H1 (cell line): ENCODE measurements at places on chromosomes 11 and 22.

GRCh38 chr11:71064702-71065515, 187.5 kb downstream of the SHANK2 start:
- no peak for DNase-seq

DNA sequence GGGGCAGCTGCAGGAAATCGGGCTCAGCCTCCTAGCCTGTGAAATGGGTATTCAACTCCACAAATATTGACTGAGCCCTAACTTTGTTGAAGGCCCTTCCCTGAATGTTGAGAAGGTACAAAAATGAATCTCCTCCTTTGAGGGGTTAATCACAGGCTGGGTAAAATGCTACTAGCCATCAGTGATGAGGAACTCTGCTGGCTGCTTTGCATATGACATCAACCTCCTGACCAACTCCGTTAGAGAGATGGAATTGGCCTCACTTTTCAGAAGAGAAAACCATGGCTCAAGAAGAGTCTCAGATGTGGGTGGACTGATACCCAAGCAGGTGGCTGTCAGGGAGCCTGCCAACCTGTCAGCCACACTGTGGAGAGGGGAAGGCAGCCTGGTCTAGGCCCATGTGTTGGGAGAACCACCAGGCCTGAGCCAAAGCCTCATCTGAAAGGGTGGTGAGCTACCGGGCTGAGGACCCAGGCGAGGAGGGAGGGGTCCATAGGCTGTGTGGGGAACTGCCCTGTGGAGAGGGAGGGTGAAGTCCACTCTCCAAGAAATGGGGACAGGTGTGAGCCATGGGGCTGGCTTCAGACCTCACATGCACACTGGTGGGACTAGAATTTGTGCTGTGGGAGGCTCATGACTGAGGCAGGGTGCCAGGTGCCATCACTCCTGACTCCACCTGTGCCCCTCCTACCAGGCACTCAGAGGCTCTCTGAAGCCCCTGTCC, 11.8 kb downstream of the CDCA5 start:
- no peak for DNase-seq

DNA sequence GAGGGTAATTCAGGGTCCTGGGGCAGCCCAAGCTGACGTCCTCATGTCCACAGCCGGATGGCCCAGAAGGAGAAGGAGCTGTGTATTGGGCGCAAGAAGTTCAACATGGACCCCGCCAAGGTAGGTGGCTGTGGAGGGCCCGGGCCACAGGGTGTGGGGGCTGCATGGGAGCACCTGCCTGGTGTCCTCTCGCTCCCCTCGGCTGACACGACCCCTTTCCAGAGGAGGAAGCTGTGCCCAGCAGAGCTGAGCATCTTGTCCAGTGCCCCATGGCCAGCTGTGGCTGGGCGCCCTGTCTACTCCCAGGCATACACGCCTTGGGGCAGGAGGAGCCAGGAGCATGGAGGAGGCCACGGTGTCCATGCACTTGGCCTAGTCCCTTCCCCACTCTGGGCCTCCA, 13.6 kb downstream of the CYTH4 start:
- DNase-seq, result no peak

DNA sequence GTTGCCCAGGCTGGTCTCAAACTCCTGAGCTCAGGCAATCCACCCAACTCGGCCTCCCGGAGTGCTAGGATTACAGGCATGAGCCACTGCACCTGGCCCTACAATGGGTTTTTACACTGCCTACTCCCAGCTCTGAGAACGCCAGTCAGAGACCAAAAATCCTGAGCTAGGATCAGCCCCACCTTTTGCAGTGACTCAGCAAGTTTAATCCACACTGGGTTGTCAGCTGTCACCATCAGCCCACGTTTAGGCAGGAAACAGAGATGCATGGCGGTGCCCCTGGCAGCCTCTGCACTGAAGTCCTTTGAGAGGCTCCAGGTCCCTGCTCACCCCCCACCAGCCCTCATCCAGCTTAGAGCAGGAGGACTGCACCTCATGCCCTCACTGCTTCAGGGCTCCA, 117.6 kb downstream of the ARHGAP8 start:
- DNase-seq, result no peak

DNA sequence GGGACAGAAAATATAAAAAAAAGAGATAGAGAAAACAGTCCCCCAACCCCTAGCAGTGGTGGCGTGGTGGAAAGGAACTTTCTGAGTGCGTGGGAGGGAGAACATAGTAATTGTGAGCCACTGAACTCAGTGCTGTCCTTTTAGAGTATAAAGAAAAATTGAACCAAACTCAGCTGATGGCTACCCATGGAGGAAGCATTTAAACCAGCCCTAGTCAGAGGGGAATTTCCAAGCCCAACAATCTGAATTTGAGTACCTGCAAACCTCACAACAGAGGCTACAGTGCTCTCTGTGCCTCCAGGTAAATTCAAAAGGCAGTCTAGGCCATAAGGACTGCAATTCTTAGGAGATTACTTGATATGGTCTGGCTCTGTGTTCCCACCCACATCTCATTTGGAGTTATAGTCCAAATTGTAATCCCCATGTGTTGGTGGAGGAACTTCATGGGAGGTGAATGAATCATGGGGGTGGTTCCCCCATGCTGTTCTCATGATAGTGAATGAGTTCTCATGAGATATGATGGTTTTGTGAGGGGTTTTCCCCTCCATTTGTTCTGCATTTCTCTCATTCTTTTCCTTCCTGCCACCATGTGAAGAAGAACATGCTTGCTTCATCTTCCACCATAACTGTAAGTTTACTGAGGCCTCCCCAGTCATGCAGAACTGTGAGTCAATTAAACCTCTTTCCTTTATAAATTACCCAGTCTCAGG, 687.8 kb downstream of the FAM181B start:
- DNase-seq, result no peak

DNA sequence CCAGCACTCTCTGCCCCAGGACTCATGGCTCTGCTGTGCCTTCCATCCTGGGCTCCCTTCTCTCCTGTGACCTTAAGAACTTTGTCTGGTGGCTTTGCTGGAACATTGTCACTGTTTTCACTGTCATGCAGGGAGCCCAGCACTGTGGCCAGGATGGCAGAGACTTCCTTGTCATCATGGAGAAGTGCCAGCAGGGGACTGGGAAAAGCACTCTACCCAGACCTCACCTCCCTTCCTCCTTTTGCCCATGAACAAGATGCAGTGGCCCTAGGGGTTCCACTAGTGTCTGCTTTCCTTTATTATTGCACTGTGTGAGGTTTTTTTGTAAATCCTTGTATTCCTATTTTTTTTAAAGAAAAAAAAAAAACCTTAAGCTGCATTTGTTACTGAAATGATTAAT, 2.9 kb upstream of the TTC36 start:
- no peak for DNase-seq
